ENCODE measurements at places on chromosomes 6 and 20.

- peak; percentile 75 for DNase-seq
These were observed 102.8 kb upstream of the TMEM170B start for GRCh38 chr6:11434565-11435326.

DNA sequence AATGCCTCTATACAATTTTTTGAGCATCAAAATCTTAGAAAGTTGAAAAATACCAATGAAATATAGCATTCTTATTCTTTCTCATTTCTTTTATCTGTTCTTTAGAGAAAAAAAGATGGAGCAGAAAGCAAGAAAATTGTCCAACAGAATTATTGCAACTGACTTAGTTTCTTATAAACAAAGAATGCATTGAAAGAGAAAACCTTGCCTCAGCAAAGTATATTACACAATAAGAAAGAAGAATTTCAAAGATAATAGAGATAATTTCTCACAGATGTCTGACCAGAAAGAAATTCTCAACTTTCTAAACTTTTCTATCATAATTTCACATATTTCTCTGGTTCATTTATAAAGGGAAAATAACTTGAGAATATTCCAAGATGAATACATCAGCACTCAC lies 47.0 kb upstream of the PRND start:
- DNase-seq, result no peak

GRCh38 chr6:7080311-7080710 lies 27.4 kb upstream of the RREB1 start:
- no peak for DNase-seq

GRCh38 chr20:10861619-10862018 lies 187.8 kb upstream of the JAG1 start:
- peak; percentile 50 for DNase-seq

DNA sequence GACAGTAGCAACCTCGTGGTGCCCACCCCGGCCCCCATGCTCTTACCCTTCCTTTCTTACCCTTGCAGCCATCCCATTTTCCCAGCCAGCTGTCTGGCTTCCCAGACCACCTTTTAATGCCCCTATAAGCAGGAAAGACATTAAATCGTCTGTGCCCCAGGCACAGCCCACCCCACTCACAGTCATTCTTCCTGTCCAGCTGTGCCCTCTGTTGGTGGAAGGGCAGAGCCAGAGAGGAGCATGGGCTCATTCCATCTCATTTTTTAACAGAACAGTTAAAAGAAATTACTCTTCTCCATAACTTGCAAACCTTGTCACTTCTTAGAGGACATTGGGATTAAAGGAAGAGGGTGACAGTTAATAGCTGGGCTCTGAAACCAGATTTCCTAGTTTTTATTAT lies 240.5 kb downstream of the NRN1 start:
- no peak for DNase-seq

- no peak for DNase-seq
These were observed 147.1 kb upstream of the MARCKS start for GRCh38 chr6:113709936-113710509.

GRCh38 chr6:44635486-44635885 lies 248.0 kb downstream of the CDC5L start:
- DNase-seq, result no peak

GRCh38 chr6:161237176-161237575 lies 36.7 kb downstream of the AGPAT4 start:
- DNase-seq, result no peak

DNA sequence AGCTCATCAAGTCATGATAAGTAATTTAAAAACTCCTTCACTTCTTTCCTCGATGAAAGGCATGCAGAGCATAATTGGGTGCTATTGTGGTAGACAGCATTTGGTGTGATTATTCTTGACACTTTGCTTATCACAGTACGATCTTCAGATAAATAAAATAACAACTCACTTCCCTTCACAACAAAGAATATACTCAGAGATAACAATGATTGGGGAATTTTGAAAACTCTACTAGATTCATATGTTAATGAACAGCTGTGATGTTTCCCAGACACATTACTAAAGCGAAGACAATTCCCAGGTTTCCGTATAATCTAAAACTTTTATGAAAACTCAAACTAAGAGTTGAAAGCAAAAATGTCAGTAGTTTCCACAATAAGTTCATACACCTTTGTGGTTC lies 670.6 kb upstream of the EPHA7 start:
- DNase-seq, result no peak

DNA sequence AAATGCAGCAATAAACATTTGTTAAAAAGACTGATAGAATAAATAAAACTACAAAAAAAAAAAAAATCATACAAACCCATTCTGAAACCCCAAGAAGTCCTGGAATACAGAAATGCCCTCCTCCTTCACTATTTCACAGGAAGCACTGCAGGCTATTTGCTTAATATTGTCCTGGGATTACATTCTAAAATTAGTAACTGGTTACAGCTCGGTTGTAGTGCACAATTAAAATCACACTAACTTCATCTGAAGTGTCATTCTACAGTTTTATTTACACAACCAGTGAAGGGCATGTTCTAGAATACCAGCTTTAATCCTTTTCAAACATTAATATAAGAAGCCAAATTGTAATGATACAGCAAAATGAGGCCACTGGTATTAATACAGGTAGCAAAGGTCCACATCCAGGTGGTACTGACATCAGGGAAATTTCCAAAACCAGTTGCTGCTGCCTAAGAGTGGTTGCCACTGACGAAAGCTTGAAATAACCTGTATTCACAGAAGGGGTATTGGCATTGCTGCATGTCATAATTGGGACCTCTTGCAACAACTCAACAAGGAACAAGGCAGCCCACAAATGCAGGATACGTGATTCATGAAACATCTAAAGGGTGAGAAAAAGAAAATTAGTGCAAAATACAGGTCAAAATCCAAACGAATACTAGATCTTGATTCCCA lies 26.9 kb downstream of the AKIRIN2 start:
- DNase-seq, result no peak

- no peak for DNase-seq
These were observed 2.0 kb upstream of the MICAL1 start for GRCh38 chr6:109457562-109457996.

DNA sequence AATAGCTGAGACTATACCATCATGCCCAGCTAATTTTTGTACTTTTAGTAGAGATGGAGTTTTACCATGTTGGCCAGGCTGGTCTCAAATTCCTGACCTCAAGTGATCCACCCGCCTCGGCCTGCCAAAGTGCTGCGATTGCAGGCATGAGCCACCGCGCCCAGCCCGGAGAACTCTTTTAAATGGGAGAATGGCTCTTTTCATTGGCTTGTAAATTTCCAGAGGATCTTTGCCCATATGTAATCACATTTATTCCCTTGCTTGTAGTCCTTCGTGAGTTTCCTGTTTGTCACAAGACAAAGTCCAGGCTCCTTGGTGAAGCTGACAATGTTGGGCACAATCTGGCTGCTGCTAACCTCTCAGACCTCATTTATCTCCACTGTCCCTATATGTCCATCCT lies 135.1 kb downstream of the CEP57L1 start:
- DNase-seq, result no peak

- DNase-seq, result peak; percentile 22
These were observed 134.0 kb downstream of the SAMD5 start for GRCh38 chr6:147642458-147642857.

DNA sequence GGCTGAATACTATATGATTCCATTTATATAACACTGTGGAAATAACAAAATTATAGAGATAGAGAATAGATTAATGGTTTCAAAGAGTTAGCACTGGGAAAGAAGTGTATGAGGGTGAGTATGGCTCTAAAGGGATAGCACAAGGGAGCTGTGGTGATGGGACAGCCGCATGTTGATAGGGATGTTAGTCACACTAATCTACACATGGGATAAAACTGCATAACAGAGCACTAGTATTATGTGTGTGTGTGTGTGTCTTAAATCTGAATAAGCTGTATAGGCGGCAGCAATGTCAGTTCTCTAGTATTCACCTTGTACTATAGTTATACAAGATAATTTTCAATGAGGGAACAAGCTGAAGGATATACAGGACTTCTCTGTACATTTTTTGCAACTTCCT lies 5.8 kb downstream of the CGA start:
- no peak for DNase-seq

DNA sequence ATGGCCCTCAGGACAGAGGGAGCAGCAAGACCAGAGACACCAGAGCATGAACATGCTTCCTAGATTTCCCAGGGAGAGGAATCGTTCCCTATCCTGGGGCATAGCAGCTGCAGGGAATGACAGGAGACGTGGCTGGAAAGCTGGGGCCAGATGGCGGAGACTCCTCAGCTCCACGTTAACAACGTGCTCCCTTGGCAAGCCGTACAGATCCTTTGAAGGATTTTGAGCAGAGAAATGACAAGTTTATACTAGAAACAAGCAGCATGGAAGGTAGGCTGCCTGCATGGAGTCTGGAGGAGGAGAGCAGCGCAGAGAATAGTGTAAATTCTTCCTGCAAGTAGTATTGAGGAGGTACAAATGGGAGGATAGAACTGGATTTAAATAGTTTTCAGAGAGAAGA lies 11.7 kb downstream of the MYLIP start:
- DNase-seq, result no peak

GRCh38 chr20:36786663-36787062 lies 13.1 kb upstream of the DSN1 start:
- no peak for DNase-seq

- peak; percentile 7 for DNase-seq
These were observed 1.1 kb upstream of the BEND6 start for GRCh38 chr6:56953597-56954402.

DNA sequence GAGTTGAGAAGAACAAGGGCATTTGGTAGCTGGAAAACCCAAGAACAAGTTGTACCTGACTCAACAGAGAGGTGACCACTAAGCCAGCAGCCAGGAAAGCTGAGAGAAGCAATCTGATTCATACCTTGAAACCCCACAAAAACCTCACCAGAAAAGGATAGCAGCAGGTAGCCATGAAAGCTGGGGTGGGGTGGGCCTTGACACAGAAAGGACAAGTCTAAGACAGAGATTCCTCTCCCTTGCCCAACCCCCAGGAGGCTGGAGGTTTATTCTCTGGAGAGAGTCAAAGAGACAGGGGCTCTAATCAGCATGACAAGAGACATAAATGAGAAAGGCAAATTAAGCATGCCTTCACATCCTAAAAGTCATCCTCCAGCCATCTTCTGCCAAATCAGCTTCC lies 151.7 kb upstream of the DST start:
- DNase-seq, result no peak

DNA sequence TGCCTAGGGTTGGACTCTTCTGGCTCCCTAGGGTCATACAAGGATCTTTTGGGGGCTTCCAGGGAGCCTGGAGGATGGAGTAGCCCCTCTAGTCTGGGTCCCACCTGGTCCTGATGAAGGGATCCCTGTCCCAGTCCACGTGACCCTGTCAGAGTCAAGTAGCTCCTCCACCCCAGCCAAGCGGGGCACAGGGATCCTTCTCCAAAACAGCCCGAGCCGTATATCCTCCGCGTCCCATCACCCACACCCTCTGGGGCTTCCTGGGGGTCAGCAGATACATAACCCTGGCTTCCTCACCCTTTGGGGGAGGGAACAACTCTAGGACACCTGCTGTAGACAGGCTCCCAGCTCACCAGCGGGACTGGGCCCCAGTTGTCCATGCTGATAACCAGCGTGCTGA lies 28.0 kb downstream of the BPIFB1 start:
- DNase-seq, result no peak

GRCh38 chr20:59421920-59422637 lies 121.7 kb downstream of the EDN3 start:
- DNase-seq, result no peak

- DNase-seq, result no peak
These were observed 74.7 kb upstream of the TNFAIP3 start for GRCh38 chr6:137792160-137793033.

GRCh38 chr20:49668181-49668877 lies 45.3 kb downstream of the B4GALT5 start:
- DNase-seq, result no peak

- DNase-seq, result peak; percentile 25
These were observed 124.1 kb upstream of the RPS6KA2 start for GRCh38 chr6:166751051-166751595.

DNA sequence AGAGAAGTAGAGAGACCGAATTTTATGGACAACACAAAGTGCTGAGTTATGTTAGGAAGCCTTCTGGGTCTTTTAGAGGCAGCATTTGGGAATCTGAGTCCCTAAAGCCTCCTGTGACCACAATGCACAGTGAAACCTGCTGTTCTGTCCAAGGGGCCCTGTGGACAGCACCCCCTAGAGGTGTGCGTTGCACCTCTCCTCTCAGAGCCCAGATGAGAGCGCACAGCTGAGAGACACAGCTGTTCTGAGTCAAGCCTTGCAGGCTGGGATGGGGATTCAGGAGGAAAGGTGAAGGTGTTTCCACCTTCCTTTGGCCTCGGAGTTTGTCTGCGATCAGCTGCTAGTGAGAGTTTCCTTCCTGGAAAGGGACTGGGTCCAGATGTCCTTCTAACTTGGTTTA lies 13.0 kb downstream of the PCK1 start:
- no peak for DNase-seq

DNA sequence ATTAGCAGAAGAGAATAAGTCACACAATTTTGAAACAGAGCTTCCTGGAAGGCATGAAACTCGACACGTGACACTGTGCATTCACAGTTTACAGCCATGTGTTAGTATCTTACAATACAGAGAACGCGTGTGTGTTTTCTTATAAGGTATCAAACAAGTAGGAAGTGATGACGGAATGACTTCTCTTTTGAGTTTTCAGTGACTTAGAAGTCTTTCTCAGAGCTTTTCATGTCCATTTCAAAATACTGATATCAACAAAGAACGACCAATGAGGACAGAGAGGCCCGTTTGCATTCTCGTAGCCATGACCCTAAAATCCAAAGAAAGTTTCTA lies 36.6 kb upstream of the DUSP22 start:
- DNase-seq, result no peak

DNA sequence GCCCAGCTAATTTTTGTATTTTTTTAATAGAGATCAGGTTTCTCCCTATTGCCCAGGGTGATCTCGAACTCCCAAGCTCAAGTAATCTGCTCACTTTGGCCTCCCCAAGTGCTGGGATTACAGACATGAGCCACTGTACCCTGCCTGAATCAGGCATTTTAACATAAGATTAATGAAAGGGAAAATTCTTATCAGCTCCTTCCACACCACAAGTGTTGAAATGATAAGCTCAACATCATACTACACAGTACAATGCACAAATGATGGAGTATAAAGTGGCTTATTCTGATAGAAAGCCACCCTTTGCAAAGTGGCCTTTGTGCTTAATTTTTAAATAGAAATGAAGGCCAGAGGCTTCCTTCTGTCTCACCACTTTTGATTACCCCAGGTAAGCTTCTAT lies 71.3 kb upstream of the MCHR2 start:
- DNase-seq, result no peak

Data from fibroblast of skin of scalp (primary cell).